ENCODE measurements at places on chromosomes 5 and 9.

- DNase-seq: no peak
Observed at GRCh38 chr9:87570000-87570908, 72.6 kb downstream of the DAPK1 start.

DNA sequence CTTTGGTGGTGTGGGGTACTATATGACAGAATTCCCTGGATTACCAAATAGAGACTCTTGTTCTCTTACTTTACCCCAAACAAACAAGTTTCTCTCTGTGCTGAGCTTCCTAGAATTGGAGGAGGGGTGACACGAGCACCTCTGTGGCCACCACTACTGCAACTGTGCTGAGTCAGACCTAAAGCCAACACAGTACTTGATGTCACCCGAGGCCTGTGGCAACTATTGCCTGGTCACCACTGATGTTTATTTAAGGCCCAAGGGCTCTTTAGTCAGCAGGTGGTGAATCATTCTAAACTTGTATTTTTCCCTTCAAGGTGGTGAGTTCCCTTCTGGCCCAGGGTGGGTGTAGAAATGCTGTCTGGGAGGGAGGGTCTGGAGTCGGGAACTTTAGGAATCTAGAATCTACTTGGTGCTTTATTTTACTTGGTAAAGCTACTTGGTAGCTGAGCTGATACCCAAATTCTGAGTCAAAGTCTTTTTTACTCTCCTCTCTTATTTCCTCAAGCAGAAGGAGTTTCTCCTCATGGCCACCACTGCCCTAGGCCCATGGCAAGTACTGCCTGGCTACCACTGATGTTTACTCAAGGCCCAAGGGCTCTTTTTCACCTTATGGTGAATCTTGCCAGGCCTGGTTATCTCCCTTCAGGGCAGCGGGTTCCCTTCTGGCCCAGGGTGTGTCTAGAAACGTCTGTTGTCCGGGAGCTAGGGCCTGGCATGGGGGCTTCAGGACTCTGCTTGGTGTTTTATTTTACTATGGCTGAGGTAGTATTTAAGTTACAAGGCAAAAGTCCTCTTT is 9.8 kb downstream of the LURAP1L start:
- peak; percentile 49 for DNase-seq

DNA sequence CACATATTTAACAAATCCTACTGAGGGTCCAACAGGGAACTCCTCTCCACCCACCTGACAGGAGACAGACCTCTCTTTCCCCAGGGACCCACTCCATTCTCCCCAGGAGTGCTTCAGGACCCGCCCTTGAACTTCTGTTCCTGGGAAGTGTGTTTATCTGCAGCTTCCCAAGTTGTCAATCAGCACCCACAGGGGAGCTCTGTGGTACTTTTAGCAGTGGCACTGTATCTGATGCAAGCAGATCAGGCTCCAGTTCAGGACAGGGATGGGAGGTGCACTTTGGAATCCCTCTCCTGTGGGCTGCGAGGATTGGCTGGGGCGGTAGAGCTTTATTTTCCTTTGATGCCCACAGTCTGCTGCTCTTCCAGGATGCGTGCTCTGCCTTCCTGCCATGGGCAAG is 8.7 kb downstream of the GALNT10 start:
- no peak for DNase-seq

GRCh38 chr9:3775968-3776367 is 250.2 kb upstream of the RFX3 start:
- DNase-seq: no peak

- DNase-seq: no peak
Observed at GRCh38 chr9:38685535-38685934, 34.4 kb downstream of the FAM240B start.

- DNase-seq: peak; percentile 70
Observed at GRCh38 chr5:163489055-163489744, 16.2 kb upstream of the MAT2B start.

- DNase-seq: peak; percentile 73
Observed at GRCh38 chr9:86337469-86338108, 16.6 kb downstream of the TUT7 start.

- peak; percentile 86 for DNase-seq
Observed at GRCh38 chr5:157108976-157109375, at the start of gene HAVCR2. Gene HAVCR2, minus strand, starts transcription at chr5:157109044. Its CDS starts 61 bp downstream, at chr5:157108983.

GRCh38 chr9:70964861-70965260 is 156.6 kb downstream of the TRPM3 start:
- DNase-seq: no peak

DNA sequence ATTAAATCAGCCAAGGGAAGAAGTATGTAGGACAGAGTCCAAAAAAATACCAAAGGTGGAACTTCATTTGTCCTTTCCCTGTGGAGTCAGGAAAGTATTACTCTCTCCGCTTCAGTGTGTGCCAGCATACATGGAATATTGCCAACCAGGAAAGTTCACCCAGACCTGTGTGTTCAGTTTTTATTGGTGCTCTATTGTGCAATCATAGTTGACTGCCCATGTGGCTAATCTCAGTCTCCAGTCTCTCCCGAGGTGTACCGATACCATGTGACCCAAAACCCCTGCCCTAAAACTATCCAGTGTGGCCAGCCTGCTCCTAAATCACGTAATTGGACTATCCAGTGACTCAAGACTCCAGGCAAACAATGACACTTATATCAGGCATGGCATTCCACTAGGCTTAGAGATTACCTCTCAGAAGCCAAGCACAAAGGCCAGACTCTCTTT is 38.8 kb downstream of the NFX1 start:
- DNase-seq: no peak

GRCh38 chr5:13625616-13626198 is 318.8 kb downstream of the DNAH5 start:
- no peak for DNase-seq

DNA sequence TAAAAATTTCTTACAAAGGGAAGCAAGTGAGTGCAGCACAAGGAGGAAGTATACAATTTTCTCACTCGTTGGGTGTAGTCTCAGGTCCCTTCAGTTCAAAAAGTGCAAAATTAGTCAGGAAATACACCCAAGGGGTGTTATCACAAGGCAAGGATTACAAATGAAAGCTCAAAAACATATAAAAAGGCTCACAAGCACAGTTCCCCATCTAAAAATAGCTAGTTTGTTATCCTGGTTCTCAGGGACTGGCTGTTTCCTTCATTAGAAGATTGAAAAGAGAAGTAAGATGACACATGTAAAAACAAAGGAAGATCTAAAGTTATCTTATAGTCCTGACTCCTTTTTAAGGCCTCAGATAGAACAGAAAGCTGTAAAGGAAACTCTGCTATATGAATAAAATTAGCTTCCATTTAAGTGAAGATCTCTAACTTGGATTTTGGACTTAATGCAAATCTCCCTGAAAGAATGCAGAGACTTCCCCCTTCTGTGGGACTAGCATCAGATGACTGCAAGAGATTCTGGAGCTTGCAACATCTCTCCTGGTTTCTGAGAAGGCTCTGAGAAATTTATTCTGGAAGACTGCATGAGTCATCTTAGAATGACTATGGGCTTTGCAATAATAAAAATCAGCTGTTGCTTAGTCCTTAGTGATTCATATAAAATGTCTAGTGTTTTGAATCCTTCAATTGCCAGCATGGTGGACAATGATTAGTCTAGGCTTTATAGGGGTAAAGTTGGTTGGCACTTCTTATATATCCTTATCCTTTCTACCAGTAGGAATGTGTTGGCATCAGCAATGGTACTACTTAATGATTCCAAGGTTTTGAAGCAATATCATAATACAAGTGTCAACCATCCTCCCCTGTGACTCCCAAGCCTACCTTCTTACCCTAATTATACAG is 25.4 kb downstream of the DAB2 start:
- peak; percentile 86 for DNase-seq

DNA sequence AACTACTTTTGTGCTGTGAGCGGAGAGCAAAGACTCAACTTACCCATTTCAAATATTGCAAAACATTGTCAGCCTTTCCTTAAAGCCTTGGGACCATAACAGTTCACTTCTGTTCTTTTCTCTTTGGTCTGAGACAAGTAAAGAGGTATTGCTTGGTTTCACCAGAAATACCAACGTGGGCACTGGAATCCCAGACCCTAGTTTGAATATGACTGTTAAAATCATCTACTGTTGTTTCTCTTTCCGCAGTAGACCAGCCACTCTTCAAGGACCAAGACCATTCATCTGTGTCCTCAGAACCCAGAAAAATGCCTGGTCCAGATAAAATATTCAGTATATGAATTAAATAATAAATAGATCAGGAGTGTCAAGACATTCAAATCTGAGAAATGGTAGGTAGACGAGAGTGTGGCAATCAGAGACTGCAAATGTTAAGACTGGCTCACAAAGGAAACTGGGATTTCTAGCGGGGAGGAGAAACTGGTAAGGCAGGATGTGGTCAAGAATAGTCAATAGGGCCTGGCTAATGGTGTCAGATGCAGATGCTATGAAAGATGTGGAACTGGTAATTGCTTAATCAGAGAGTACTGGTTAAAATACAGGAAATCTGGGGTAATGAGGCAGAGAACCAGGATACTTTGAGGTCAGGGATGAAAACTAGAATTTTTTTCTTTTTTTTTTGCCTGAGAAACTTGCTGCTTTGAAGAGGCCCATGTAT is 82.1 kb upstream of the IL33 start:
- DNase-seq: peak; percentile 63

DNA sequence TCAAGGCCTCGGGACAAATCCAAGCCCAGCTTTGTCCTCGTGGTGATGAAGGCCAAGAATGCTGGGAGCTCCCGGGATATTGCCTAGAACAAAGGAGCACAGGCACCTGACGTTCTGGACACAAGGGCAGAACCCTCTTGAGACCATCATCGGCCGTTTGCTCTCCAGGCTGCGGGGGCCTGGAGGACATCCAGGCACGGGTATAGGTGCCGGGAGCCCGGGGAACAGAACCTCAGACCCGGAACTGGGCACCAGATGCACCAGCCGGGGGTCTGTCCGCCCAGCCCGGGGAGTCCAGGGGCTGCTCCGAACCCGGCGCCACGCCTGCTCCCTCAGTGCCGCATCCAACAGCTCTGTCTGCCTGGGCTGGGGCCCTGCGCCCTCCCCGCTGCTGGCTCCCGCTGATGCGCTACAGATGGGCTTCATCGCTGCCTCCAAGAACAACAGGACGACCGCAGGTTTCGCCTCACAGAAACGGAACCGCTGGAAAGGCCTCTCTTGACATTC is 88.0 kb downstream of the ADAMTS2 start:
- no peak for DNase-seq

- peak; percentile 63 for DNase-seq
Observed at GRCh38 chr5:143066556-143067281, 296.5 kb downstream of the ARHGAP26 start.

- DNase-seq: no peak
Observed at GRCh38 chr9:73327149-73327548, 175.5 kb downstream of the ANXA1 start.

- no peak for DNase-seq
Observed at GRCh38 chr5:136309932-136310598, 55.3 kb downstream of the TRPC7 start.

DNA sequence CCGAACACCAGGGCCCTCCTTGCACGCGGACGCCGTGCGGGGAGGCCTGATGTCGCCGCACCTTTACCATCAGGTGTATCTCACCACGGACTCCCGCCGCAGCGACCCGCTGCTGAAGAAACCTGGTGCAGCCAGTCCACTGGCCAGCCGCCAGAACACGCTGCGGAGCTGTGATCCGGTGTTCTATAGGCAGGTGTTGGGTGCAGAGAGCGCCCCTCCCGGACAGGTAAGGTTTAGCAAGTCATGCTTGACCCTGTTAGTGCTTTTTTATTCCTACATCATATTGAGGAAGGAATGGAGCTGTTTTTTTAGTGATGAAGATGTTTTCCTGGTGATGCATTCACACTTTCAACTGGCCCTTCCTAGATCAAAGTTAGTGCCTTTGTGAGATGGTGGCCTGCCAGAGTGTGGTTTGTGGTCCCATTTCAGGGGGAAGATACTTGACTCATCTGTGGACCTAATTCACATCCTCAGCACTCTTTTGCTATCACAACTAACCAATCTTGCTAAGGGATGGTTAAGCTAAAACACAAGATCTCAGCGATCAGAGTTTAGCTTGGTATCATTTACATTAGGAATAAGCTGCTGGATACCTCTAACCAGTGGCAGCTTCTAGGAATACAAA is 2.7 kb downstream of the PCDHGC3 start:
- DNase-seq: no peak

DNA sequence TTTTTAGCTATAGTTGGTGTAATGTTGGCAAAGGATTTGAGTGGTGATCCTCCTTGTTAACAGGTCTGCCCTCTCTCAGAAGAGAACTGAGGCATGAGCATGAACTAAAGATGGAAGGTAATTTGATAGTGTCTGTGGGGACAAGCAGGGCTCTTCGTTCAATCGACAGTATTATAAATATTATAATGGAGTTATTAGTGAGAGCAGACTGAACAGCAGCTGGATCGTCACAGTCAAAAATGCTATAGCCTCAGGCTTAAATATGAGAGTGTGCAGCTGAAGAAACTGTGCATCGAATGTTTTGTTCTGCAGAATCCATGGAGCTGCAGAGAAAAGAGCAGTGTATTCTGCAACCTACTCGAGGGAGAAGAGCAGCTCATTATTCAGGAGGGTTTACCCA is 757.3 kb downstream of the DNAH5 start:
- DNase-seq: no peak

All from hematopoietic multipotent progenitor cell treated with erythropoietin and hydrocortisone succinate and interleukin-3 and kit ligand, for 4 days (in vitro differentiated cells).